ENCODE measurements at places on chromosomes 4 and X. TPM values are rescaled to one million over a fixed set of nuclear protein-coding genes. Genes with fewer than 3 reads are reported as not detected.

- no peak for DNase-seq
These were observed 244.8 kb upstream of the PSAPL1 start for GRCh38 chr4:7679406-7680040.

- DNase-seq = no peak
These were observed 4.3 kb downstream of the IL1RAPL1 start for GRCh38 chrX:28591542-28591941.

DNA sequence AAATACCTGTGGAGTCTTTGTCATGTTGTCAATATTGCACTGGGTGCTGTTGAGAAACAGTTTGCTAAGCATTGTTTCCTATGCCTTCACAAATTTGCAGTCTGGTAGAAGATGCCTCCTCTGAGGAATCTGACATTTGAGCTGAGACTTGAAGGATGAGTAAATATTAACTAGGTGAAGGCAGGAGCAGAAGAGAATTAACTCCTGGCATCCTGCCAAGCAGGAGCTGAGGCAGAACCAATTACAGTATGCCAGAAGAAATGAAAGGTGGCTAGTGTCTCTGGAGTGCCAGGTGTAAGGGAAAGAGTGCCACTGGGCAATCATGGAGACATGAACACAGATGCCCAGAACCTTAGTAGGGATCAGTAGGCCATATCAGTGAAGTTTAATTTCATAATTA lies 1778.2 kb upstream of the PCDH10 start:
- DNase-seq = no peak

Gene SLC6A14
- total RNA-seq = not detected

GRCh38 chrX:1086444-1087409 lies 125.7 kb downstream of the CRLF2 start:
- DNase-seq = no peak

Gene SFRP2
- not detected for total RNA-seq

Gene POLN
- total RNA-seq = 7.3 TPM

- no peak for DNase-seq
These were observed 44.1 kb downstream of the QRFPR start for GRCh38 chr4:121336706-121337105.

- DNase-seq = no peak
These were observed 61.8 kb downstream of the VMA21 start for GRCh38 chrX:151458824-151459223.

DNA sequence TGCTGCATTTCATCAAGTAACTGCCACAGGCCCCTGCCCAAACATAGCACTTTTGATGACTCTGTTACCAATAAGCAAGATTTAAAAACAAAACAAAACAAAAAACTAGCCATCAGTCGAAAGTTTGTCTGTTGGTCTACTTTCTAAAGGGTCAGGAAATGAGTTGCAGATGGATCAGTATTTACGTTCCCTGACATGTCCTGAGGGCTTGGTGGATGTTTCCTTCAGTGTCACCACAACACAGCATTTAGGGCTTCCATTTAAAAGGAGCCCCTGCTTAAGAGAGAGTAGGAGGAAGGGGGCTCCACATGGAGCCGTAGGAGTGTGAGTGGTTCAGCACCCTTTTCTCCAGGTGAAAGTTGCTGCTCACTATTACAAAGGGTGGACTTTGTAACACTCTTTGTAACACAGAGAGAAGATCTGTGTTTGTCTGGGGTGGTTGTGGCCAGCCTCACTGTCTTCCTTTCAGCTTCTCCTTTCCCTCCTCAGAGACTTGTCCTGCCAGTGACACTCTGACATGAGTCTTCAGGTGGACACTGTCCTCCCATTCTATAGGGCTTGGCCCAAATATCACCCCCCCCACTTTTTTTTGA lies 167.5 kb upstream of the PDE5A start:
- DNase-seq = no peak

DNA sequence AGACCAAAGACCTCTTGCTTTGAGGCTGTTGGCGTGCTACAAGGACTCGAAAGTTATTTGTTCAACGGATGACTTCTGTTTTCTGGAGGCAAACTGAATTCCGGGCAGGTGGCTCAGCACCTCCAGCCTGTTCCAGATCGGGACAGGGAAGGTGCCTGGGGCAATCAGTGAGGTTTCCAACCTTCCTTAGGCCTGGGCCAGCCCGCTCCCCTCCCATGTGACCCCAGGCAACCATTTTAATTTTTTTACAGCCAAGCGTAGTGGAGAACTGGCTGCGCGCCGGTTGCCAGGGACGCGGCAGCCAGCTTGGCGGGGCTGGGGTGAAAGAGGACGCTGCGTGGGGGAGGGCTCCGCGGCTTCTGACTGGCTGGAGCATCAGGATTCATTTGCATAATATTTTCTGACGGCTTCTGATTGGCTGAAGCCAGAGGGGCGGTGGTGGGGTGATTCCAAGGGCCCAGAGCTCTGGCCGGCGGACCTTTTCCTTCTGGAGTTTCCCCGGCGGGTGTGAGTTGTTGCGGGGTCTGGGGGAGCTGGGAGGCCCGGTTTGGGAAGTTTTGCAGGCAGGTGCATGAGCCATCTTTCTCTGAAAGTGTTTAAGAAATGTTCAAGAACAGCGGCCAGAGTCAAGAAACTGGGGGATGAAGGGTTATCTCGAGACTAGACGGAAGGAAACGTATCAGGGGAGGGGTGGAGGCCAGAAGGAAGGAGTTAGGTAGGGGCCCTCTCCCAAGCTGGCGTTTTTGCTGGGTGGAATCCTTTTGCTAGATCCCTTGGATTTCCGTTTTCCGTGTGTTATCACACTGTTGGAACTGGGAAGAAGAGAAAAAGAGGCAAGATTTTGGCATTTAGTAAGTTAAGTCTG lies at the start of gene MID1IP1:
Gene MID1IP1, plus strand, starts transcription at position 479 of the 865 bp plus-strand sequence. CDS start 3,488 bp downstream, outside the sequence.
- peak; percentile 83 for DNase-seq
